ENCODE measurements at places on chromosomes 12 and 14. TPM values are rescaled to one million over a fixed set of nuclear protein-coding genes. Genes with fewer than 3 reads are reported as not detected.

DNA sequence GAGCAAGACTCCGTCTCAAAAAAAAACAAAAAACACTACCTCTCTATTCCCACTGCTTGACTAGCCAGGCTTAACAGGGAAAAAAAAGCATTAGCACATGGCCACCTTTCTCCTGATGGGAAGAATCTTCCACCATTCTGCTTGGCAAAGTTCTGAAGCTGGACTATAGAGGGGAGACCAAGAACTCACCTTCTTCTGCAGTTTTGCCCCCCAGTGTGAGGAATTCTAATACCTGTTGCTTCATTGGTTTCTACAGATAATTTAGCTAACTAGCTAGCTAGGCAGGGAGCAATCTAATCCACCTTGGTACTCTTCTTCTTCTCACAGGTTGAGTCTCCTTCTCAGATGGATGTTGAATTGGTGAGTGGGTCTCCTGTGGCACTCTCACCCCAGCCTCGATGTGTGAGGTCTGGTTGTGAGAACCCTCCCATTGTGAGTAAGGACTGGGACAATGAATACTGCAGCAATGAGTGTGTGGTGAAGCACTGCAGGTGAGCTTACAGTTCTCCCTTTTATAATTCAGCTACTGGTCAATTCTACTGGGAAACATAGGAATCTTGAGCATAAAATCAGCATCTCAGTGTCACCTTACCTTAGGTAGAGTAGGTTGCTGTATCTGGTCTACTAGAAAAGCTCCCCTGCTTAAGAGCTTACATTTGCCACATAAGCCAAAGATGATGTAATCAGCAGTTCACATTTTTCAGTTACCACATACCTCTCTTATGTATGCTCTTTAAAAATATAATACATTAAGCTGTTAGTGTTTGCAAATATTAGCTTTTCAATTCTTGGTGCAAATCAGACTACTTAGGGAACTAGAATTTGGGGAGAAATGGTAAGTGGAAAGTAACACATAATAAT is 16.0 kb downstream of the METTL3 start:
- no peak for DNase-seq

GRCh38 chr12:47079468-47079980 is at the start of the genes AMIGO2 and PCED1B:
TSS of gene AMIGO2 (minus strand) at chr12:47079959. CDS start at chr12:47079002, 957 bp downstream.
TSS of gene PCED1B (plus strand) at chr12:47079621. CDS start at chr12:47235064, 155,443 bp downstream.
- DNase-seq, result peak; percentile 94

DNA sequence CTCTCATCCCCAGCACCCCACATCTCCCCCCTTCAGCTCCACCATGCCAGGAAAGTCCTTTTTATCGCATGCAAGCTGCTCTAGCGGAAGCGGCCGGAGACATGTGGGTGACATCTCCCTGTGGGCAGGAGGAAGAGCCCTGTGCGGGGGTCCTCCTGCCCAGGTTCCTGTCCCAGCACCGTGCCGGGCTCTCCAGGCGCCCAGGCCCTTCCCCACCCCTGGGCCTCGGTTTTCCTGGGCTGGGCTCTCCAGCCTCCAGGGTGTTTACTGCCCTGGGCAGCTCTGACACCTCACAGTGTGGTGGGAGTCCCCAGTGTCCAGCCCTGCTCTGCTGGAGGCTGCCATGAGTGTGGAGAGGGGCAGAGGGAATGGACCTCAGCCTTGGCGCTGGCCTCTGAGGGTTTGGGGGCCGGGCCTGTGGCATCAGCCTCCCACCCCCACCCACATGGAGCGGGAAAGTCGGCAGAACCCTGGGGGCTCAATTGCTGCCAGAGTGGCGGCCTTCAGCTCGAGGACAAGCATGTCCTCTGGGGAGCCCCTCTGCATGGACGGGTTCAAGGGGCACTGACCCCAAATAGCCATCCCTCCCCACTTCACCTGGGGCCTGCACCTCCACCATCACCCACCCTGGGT is 16.9 kb downstream of the ASPG start:
- no peak for DNase-seq

DNA sequence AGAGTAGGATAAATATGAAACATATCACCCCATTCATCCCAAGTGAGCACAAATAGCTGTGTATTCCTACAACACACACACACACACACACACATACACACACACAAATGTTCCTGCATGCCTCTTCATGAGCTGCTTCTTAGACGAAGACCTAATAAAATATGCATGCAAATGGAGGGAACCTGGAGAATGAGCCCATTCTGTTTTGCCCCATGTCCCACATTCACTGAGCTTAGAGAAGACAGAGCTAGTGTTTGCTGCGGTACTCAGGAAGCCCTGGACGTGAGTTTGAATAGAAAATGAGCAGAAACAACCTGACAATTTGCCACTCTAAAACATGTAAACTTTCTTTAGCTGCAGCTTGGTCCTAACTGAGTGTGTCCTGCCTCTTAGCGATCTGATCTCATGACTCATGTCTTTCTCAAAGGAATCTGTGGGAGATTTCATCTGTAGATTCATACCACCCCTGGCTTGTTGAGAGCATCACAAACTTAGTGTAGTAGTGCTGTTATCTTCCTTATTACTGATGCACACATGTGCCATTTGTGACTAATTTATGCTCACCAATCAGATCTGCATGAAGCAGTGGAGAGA is 86.8 kb downstream of the ITPR2 start:
- no peak for DNase-seq

DNA sequence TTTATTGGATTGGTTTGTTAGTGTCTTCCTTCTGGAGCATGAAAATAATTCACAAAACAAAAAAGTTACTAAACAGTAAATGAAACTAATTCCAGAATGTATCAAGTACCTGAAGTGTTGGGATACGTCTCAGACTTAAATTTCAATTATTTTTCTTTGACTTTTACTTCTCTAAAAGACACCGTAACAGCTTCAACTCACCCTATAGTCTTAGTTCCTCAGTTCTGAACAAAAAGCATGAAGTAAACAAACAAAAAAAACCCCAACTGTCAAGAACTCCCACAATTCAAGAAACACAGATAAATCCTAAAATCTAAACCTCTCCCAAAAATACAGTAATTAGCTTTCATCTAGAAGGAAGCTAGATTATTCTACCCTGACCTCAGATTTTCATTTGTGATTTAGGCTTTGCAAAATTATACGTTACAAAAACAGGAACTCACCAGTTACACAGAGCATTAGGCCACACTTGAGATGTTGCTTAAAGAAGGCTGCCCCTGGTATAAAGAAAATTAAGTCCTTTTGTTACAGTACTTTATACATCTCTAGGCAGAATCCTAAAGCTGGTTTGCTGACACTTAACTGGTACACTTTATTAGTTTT is 10.2 kb downstream of the HEATR5A start:
- DNase-seq, result no peak

The GPD1 gene
- total RNA-seq, result 68.6 TPM

The WNT5B gene
- total RNA-seq, result 8.8 TPM
